IMR-90 (cell line): ENCODE measurements at places on chromosomes 4 and X. TPM values are rescaled to one million over a fixed set of nuclear protein-coding genes. Genes with fewer than 3 reads are reported as not detected.

Gene XPNPEP2
- total RNA-seq, result under 0.01 TPM in 1 of 2 replicates, not detected in the other

Gene CXCL11
- total RNA-seq, result under 0.01 TPM in 2 replicates

- no peak overlapping the region for H3K4me3 ChIP-seq
- no peaks in the 10 kb centered on the region for H3K4me1 ChIP-seq
- H3K27ac ChIP-seq, result no peak overlapping the region
- DNase-seq, result no peak
- no peaks in the 10 kb centered on the region for H3K27me3 ChIP-seq
Observed at GRCh38 chr4:60134099-60134498, 1066.0 kb upstream of the ADGRL3 start.

DNA sequence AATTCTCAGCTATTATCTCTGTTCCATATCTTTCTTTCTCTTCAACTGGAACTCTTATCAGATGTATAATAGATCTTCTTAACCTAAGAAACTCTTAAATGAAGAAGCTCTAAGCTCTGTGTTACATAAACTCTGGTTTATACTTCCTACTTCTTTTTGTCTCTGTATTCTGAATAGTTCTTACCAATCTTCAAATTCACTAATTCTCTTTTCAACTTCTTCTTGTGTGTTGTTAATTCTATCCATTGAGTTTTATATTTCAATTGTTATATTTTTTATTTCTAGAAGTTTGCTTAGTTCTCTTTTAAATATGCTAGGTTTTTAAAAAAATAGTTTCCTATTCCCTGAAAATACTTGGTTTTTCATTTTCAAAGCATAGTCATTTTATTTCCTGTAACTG, 13.2 kb upstream of the MMAA start:
- no peak overlapping the region for H3K27ac ChIP-seq
- no peaks in the 10 kb centered on the region for H3K36me3 ChIP-seq
- 0 out of 2 replicates have a peak, but pooled peaks cover 1% of the 10 kb centered on the region for H3K27me3 ChIP-seq
- DNase-seq, result no peak
